Activated T-helper 1 cell treated with anti-CD3 and anti-CD28 coated beads, Interleukin-12 subunit alpha, Interleukin-12 subunit beta, Interleukin-2, Interleukin-4 antibody, amounts not matched to agents 30 ng/mL and 10 ng/mL and 1 ng/mL, durations not matched to agents 14 hours and 24 hours and 36 hours (primary cell): ENCODE measurements at places on chromosomes 3 and 15. TPM values are rescaled to one million over a fixed set of nuclear protein-coding genes. Genes with fewer than 3 reads are reported as not detected.

DNA sequence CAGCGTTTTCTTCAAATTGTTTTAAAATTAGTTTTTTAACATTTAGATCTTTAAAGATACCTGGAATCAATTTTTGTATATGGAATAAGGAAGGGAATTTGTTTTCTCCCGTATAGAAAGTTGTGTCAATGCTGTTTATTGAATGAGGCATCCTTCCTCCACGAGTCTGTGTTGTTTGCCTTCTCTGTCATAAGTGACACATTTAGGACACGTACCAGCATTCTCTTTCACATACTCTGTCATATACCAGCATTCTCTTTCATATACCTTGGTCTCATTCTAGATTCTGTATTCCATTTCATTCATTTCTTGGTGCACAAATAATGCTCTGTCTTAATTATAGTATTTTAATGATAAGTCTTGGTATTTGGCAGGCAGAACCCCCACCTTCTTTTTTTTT lies 10.3 kb downstream of the ATP11B start:
- no peak for DNase-seq

MYLK gene
- 0.08 and 0.27 TPM in 2 replicates for total RNA-seq

- DNase-seq: no peak
These were observed 605.8 kb upstream of the DPPA4 start for GRCh38 chr3:109943181-109943580.

DNA sequence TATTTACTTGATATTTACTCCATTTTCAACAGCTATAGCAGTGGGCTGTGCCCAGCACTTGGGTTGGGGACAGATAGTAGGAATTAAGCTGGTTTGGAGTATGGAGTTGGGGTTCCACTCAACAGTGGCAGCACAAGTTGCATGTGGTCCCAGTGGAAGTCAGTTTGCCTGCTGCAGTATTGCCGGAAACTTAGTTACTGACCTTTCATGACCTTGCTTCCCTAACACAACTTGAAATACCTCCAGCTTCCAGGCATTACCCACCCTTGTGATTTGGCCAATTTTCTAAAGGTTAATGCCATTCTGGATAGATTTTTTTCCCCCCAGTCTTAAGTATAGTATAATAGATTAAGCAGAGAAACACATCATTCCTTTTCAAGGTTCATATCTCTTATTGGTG lies 68.0 kb downstream of the BBX start:
- no peak for DNase-seq

GRCh38 chr3:122299215-122299614 lies 25.8 kb upstream of the CSTA start:
- DNase-seq: no peak
